ENCODE measurements at places on chromosomes 6 and 20. TPM values are rescaled to one million over a fixed set of nuclear protein-coding genes. Genes with fewer than 3 reads are reported as not detected.

The RAET1E gene
- 0.96 TPM for total RNA-seq

The SLC22A1 gene
- total RNA-seq, result 2.7 TPM

The SYCP2L gene
- 0.58 TPM for total RNA-seq

The GHRH gene
- not detected for total RNA-seq

DNA sequence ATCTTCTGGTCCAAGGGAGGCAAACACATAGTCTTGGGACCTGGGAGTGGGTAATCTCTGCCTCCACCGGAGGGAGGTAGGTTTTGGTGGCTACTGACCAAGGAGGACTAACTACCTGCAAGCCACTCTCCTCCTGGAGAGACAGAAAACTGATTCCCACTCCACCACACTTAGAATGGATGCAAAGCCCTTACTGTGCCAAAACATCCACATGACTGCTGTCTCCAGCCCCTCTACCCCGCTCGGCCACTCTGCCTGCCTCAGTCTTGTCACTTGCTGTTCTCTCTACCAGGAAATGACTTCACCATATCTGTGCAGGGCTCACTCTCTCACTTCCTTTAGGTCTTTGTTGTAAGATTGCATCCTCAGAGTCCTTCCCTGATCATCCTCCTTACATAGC is 129.5 kb upstream of the ARG1 start:
- DNase-seq, result no peak

DNA sequence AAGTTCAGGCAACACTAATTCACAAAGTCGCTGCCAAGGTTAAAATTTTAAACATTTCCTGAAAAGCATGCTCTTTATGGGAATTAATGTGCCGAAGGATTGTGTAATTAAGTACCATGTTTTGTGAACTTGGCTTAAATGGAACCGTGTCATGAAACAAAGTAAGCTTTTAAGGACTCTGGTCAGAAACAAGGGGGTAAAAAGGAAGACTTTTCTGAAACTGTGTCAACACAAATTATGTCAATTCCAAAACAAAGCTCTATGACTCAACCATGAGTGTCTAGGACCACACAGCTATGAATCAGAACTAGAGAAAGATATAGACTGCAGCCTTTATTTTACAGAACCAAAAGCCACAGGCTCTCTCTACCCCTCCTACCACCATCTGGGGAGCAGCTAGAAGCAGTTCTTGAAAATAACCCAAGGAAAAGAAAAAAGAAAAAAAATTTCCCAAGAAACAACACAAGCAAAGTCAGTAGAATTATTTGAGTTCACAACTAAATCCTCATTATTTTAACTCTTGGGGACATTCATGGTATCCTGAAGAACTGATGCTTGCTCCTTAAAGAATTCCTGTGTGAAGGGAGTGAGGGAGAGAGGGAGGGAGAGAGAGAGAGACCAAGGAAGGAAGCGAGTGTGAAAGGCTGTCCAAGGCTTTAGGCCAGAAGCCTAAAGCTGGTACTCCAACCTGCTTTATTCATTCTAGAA is 81.9 kb downstream of the ZMYND8 start:
- no peak for DNase-seq

DNA sequence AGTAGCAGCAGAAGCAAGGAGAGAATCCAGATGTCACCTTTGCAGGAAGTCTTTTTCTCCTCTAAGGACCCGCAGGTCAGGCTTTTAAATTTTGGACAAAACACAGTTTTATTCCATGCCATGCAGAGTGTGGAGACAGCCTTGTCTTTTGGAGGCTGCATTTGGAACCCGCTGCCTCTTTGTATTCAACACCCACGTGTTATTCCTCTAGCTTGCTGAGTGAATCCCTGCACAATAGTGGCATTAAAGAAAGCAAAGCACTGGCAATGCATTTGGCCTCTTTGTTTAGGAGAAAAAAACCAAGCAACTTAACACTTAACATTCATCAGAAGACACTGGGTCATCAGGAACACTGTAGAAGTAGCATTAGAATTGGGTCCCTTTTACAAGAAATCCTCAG is 43.5 kb downstream of the TFAP2B start:
- DNase-seq, result no peak

GRCh38 chr20:1499528-1500420 is 8.6 kb upstream of the SIRPB2 start:
- DNase-seq, result no peak

Measured in upper lobe of right lung (tissue), 1 donor.